ENCODE measurements at places on chromosomes 5 and 9.

DNA sequence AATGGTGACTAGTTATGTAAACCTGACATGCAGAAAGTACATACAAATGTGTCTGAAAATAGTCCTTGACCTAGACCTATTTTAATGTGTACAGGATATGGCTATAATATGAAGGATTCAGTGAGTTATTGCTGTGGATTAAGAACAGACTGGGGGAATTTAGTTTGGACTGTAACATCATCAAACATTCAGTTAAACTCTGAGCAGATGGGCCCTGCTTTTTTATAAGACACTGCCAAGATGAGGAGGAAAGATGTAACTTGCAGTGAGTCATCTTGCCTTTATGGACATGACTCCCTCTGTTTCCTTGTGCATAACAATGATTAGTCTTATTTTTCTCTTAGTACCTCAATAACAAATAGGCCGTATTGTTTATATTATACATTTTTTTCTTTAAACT, 12.2 kb downstream of the PPP3R2 start:
- no peak for DNase-seq

DNA sequence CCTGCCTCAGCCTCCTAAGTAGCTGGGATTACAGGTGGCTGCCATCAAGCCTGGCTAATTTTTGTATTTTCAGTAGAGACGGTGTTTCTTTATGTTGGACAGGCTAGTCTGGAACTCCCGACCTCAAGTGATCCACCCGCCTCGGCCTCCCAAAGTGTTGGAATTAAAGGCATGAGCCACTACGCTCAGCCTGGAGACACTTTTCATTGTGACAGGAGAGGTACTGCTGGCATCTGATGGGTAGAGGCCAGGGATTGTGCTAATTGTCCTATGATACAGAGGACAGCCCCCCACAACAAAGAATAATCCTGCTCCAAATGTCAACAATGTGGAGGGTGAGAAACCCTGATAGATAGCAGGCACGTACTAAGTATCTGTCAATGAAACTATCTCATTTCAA, 91.3 kb upstream of the SLC25A48 start:
- no peak for DNase-seq

DNA sequence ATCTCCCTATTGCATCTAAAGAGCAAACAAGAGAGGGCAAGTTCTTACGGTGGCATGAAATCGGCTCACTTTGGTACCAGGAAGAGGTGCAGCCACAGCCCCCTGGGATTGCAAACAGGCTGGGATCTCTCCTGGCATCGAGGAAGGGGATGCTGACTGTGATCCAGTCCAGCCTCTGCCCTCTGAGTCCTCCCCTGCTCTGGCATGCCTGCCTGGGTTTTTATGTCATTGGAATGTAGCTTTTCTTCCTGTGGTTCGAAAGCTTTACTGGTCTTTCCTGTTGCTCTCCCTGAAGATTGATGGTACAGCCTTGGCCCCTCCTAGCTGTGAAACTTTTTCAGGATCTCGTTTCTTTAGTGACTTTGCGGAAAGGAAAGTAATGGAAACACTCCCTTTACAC, 6.6 kb downstream of the SLC46A2 start:
- DNase-seq: no peak

DNA sequence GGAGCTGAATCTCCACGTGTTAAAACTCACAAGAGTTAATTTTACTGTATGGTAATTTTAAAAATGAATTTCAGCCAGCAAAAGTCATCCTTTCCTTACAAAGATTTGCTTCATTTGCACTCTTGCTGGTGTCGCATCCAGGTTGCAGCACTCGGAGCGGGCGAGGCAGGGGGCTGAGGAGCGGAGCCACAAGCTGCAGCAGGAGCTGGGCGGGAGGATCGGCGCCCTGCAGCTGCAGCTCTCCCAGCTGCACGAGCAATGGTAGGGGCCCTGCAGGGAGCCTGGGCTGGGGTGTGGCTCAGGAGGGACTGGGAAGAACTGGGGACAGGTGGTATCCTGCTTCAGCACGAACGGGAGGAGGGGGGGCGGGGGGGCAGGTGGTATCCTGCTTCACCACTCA, 27.1 kb downstream of the HNRNPH1 start:
- DNase-seq: no peak

DNA sequence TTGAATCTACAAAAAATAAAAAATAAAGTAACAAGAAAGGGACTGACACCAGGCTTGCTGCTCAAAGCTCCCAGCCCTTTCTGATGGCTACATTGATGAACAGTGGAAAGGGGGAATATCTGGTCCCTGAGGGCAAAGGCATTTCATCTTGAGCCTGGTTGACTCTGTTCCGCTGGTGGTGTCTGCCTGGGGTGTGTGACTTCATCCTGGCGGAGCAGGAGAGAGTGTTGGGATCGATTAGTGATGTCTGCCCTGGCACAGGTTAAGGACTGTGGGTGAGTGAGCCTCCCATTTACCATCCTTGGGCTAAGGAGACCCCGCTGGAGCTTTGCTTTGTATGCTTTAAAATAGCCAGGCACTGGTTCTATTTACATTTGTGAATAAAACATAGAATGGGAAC, 56.9 kb upstream of the ASS1 start:
- no peak for DNase-seq

DNA sequence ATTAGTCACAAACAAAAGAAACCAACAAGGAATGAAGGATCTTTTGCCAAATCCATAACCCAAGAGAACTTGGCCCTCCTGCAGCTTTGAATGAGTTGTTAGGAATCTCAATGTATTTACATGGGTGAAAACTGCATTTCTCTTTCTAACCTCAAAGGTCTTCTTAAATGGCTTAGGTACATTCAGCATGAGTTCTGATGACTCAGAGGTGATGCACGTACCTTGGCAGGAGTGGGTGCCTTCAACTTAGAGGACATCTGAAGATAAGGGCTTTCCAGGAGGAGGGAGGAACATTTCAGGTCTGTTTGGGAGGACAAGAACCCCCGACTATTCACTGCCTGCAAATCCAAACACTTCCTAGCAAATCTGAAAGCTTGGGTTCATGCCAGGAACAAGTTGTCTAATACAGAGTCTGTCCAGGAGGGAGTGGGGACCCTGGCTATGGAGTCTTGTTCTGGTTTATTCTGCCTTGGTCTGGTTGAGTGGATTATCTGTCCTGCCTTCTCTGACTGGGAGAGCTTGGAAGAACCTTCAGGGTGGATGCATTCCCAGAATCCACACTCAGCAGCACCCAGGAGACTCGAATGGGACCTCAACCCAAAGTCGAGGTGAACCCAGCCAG, 65.7 kb downstream of the IRX2 start:
- no peak for DNase-seq

- peak; percentile 25 for DNase-seq
Measured at GRCh38 chr5:150544611-150545219, 36.8 kb downstream of the NDST1 start.

DNA sequence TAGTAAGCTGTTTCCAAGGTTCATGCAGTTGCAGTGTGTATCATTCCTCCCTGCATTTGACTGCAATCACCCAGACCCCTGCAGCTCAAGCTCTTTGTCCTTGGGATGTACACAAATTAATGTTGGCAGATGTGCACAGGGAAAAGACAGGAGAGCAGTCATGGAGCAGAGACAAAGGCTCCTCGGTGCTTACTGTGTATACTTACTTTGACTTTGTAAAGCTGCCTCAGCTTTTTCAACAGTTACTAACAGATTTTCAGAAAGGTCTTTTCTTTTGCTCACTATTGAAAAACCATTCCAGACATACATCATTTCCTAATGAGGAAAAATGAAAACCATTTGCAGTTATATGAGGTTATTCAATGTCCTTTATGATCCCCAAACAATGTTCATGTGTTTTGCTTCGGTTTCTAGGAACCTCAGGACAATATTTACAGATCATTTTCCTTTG, 124.9 kb downstream of the TTC39B start:
- no peak for DNase-seq

- DNase-seq: no peak
Measured at GRCh38 chr5:134189031-134189430, 12.3 kb upstream of the SKP1 start.

GRCh38 chr9:89649039-89649691, 44.4 kb downstream of the GADD45G start:
- no peak for DNase-seq

DNA sequence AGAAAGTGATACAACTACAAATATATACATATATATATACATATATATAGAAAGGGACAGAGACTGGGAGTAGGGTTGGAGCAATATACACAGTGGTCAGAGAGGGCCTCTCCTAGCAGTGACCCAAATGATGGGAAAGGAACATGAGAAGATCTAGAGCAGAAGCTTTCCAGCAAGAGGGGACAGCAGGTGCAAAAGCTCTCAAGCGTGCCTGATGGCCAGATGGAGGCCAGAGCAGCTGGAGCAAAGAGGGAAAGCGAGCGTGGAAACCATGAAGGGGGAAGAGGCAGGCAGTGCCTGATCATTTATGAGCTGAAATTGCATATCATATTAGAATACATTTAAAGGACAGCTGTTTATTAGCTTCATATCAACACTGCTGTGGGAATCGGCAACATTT, 7.6 kb upstream of the GRPEL2 start:
- no peak for DNase-seq

- no peak for DNase-seq
Measured at GRCh38 chr5:170473642-170474041, 30.2 kb upstream of the KCNIP1 start.

- DNase-seq: no peak
Measured at GRCh38 chr5:101679816-101680215, 616.3 kb downstream of the SLCO4C1 start.

- no peak for DNase-seq
Measured at GRCh38 chr5:111076091-111076490, 4.6 kb downstream of the TSLP start.

- DNase-seq: no peak
Measured at GRCh38 chr5:107324071-107324470, 346.7 kb downstream of the EFNA5 start.

GRCh38 chr9:75242426-75242825, 154.1 kb downstream of the OSTF1 start:
- no peak for DNase-seq

DNA sequence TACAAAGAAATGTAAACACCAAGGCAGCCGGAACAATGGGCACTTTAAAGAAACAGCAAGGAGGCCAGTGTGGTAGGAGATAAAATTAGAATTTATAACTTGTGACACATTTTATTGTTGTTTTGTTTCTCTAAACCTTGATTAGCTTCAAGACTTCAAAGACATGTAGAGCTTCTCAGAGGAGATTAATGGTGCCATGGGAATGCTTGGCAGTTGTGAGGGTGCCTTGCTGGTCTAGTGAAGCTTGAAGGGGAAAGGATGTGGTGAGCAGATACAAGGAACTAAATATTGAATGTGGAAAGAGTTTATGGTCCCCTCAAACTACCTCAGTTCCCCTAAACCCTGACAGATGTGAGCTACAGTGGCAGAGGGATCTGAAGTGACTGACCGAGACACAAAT, 322.4 kb upstream of the ADAMTS16 start:
- DNase-seq: no peak

GRCh38 chr9:7879551-7880245, 80.1 kb upstream of the DMAC1 start:
- DNase-seq: no peak

DNA sequence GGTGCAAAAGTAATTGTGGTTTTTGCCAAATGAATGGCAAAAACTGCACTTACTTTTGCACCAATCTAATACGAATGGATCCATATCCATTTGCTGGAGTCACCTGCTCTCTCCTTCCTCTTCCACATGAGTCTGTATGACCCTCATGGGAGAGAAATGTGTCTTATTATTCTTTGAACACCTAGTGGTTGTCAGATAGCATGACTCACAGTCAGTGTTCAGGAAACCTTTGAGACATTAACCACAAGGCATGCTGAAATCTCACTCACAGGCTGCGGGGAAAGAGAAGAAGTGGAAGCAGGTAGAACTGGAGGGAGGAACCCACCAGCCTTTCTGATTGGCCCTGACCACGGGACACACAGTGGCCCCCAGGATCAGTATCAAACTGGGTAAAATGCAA, 222.8 kb upstream of the KLF4 start:
- DNase-seq: no peak

DNA sequence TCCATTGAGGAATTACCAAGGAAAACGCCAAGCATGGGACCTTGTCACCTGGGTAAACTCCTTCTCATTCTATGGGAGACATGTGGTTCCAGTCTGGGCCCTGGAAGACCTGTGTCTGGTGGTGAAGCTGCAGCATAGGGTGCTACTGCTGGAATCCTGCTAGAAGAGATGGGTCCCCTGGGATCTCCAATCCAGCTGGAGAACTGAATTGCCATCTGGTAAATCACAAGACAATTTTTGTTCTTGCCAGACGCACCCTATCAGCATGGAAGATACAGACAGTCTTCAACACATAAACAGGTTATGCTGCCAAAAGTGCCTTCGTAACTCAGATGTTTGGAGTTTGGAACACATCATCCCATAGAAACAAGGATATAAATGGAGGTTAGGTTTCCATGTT, 424.0 kb upstream of the BRINP1 start:
- DNase-seq: no peak

- no peak for DNase-seq
Measured at GRCh38 chr9:105073147-105073546, 145.2 kb upstream of the ABCA1 start.

- DNase-seq: no peak
Measured at GRCh38 chr5:107373549-107374263, 297.0 kb downstream of the EFNA5 start.

- DNase-seq: no peak
Measured at GRCh38 chr9:18429070-18429469, 44.9 kb upstream of the ADAMTSL1 start.

DNA sequence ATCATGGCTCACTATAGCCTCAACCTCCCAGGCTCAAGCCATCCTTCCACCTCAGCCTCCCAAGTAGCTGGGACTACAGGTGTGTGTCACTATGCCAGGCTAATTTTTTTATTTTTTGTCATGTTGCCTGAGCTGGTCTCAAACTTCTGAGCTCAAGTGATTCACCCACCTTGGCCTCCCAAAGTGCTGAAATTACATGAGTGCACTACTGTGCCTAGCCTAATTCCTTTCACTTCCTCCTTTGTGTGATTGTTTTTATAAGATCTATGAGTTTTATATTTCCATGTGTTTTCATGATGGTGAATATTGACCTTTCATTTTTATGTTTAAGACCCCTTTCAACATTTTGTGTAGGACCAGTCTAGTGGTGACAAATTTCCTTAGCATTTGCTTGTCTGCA, 55.2 kb upstream of the IL12B start:
- no peak for DNase-seq

DNA sequence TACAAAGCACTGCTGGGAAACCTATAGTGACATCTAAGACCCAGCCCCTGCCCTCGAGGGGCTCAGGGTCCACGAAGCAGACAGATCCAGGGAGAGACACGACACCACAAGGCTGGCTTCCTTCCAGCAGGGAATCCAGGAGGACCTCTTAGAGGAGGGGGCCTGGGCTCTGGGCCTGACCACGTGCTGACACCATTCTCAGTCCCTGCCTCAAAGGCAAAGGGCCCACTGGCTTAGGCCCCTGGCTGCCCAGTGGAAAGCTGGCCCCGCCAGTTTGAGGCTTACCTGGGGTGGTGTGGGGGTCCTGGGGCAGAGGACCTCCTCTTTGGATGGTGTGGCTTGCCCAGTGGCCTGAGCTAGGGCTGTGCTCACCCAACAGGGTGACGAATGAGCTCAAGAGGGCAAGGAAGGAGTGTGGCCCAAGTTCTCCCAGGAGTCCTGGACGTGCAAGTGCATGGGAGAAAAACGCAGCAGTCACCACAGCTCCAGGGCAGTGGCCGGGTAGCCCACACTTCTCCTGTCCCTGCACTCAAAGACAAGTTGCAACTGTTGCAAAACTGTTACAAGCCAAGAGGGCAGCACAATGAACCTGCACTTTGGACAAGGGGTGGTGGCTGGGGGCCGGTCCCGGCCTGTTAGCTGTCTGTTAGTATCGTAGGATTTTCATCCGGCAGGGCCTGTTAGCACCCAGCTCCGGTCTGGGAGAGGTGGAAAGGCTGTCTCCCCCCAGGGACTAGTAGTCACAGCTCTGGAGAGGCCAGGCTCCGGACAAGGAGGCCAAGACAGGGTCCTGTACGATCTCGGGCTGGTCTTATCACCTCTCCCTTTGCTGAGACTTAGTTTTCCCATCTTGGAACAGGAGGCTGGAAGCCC, 1.5 kb upstream of the SARDH start:
- no peak for DNase-seq

Data from T follicular helper cell (primary cell).